ENCODE measurements at places on chromosomes 7 and 10. TPM values are rescaled to one million over a fixed set of nuclear protein-coding genes. Genes with fewer than 3 reads are reported as not detected.

DNA sequence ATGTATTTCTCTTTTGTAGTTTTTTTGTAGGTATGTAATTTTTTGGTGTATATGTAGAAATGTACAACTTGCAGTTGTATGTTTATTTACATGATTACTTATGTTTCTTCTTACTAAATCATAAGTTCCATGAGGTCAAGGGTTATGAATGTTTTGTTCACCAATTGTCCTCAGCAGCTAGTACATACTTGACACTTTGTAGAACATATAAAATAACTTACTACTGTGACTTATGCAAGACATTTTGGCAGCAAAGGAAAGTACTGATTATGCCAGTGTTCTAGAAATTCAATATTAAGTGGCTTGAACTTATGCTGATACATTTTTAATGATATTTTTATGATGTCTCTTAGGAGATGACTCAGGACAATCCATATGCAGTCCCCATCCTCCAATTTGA, 209.6 kb downstream of the DKK1 start:
- DNase-seq = no peak

- no peak for DNase-seq
These were observed 179.3 kb downstream of the ARHGAP12 start for GRCh38 chr10:31749301-31749700.

DNA sequence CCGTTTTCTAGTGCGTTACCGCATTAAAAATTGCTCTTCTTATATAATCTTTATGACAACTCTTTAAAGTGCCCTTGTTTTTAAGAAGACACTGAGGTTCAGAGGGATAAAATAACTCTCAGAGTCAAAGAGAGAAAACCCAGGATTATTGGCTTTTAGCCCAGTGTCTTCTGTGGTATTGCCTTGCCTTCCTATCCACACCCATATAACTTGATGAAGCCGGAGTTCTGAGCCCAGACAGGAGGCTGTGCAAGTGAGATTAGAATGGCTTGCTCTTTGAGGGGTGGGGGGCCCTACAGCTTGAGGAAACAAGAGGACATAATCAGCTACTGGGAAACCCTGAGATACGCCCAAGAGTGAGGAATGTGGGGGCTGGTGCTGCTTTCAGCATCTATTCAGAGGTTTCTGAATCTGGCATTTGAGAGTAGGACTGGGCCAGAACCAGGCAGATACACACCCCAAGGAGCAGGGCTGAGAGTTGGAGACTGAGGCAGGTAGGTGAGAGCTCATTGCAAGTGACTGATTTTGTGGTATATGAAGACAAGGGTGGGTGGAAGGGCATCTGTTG, 2.3 kb downstream of the PRXL2A start:
- DNase-seq = no peak

- DNase-seq = no peak
These were observed 30.4 kb upstream of the RET start for GRCh38 chr10:43046288-43046991.

The OR2A5 gene
- total RNA-seq = not detected

Measured in esophagus squamous epithelium (tissue), 5 donors.